CD14-positive monocyte (primary cell): ENCODE measurements at places on chromosomes 3 and 15. TPM values are rescaled to one million over a fixed set of nuclear protein-coding genes. Genes with fewer than 3 reads are reported as not detected.

Gene NANOGP8
- polyA plus RNA-seq: not detected in 2 replicates

Gene GPR15
- not detected for polyA plus RNA-seq

Gene MGA
- 6.9 TPM for polyA plus RNA-seq

DNA sequence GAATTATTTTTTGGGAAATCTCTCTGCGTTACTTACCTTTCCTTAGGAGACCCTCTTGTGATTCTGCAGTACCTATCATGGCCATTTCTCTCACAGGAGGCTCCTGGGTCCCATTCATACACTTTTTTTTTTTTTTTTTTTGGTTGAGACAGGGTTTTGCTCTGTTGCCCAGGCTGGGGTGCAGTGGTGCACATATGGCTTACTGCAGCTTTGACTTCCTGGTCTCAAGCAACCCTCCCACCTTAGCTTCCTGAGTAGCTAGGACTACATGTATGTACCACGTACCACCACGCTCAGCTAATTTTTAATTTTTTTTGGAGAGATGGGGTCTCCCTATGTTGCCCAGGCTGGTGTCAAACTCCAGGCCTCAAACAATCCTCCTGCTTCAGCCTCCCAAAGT lies 36.1 kb downstream of the TRAK1 start:
- no peaks in the 10 kb centered on the region for H3K4me1 ChIP-seq
- H3K4me3 ChIP-seq: no peak overlapping the region
- no peaks in the 10 kb centered on the region for H3K27me3 ChIP-seq

GRCh38 chr3:52218454-52218853 lies 7.0 kb downstream of the TLR9 start:
- H3K27ac ChIP-seq: no peak overlapping the region
- H3K4me3 ChIP-seq: no peak overlapping the region
- H3K4me1 ChIP-seq: peaks cover 27% of the 10 kb centered on the region
- no peak for DNase-seq
- H3K27me3 ChIP-seq: no peaks in the 10 kb centered on the region
- peaks cover 24% of the 10 kb centered on the region for H3K36me3 ChIP-seq

DNA sequence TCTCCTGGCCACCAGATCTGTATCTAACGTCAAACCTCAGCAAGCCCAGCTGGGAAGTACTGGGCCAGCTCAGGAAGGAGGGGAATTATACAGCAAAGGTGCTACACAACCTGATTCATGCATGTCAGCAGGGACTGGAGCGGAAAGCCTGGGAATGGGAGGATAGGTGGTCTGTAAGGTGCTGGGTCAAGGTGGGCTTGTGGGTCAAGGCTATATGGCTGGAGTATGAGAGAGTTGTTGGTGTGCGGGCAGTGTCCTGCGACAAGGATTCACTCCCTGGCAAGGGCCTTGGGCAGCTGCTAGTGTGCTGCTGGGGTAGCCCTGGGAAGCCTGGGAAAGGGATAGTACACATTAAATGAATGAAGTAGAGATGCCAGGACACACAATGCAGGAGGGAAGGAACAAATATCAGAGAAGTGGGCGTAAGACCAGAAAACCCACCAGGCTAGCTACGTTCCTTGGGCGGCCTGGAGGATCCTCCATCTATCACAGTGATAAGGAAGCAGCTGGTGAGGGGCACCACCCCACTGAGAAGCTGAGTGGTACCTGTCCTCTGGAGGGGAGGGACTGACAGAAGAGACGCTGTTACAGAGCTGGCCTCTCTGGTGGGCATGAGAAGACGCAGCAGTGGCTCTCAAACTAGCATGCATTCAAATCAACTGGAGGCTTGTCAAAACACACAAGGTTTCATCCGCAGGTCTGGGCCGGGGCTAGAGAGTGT lies 8.5 kb upstream of the SYNM start:
- H3K4me1 ChIP-seq: peaks cover 3% of the 10 kb centered on the region
- no peak overlapping the region for H3K4me3 ChIP-seq

DNA sequence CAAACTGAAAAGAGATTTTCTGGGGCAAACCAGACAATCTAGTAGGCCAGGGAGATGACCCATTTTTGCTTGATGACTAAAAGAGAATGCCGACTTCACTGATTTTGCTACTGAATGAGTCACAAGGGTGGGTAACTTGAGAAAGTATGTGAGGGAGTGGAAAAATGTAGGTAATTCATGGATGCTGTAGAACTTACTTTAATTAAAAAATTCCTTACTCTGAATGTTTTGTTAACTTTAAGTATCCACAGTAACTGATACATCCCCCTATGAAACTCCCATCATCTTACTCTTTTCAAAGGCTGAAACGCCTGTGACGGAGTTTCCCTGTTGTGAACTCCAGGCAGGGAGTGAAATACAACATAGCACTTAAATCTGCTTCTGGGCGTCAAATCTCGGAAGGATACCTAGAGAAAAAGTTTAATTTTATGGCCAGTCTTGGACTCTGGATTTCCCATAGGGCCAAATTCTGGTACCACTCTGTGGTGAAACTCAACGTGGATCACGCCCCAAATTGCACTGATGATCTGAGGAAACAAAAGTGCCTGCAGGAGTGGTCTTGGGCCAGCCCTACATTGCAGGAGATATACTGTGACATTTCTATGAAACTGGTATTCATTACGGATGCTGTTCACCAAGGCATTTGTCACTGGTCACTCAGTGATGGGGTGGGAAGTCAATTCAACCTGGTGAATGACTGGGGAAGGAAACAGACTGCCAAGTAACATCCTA lies 24.0 kb downstream of the GOLIM4 start:
- no peak overlapping the region for H3K27ac ChIP-seq
- DNase-seq: no peak
- no peak overlapping the region for H3K4me3 ChIP-seq
- no peaks in the 10 kb centered on the region for H3K36me3 ChIP-seq
- no peaks in the 10 kb centered on the region for H3K4me1 ChIP-seq
- no peaks in the 10 kb centered on the region for H3K27me3 ChIP-seq

DNA sequence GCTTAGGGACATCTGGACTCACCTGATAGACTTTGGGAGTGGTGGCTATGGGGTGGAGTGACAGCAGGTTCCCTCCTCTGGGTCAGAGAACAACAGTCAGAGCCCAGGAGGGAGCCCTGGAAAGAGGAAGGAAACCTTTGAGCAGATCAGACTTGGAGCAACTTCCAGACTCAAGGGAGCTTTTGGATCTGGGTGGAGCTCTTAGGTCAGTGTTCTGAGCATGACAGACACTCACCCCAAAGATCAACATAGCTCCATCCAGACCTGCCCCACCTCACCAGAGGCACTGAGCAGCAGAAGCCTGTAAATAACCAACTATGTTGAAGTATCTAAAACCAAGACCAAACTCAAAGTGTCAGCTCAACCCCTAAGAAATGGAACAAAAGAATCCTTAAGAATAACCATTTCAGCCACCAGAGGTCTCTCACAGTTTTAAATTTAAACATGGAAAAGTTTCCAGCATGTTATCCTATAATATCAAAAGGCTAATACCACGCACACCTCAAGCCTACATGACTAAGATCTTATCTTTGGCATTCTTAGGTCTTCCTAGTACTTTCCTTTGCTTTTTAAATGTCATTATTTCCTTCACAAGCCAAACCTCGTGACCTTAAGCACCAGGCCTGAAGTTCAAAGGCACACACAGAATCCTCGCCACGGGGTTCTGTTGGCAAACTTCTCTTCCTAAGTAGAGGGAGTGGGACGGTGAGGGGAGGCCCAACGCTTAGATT lies 56.4 kb downstream of the UMPS start:
- H3K27ac ChIP-seq: no peak overlapping the region
- H3K27me3 ChIP-seq: no peaks in the 10 kb centered on the region
- H3K4me1 ChIP-seq: peaks cover 16% of the 10 kb centered on the region
- no peak overlapping the region for H3K4me3 ChIP-seq
- H3K36me3 ChIP-seq: no peaks in the 10 kb centered on the region

- no peak overlapping the region for H3K4me3 ChIP-seq
Measured at GRCh38 chr3:54345847-54346375, 223.6 kb downstream of the CACNA2D3 start.

- no peaks in the 10 kb centered on the region for H3K27me3 ChIP-seq
- no peak for DNase-seq
- H3K27ac ChIP-seq: no peak overlapping the region
- no peaks in the 10 kb centered on the region for H3K36me3 ChIP-seq
Measured at GRCh38 chr3:127665586-127665985, 7.2 kb upstream of the ABTB1 start.

- H3K4me3 ChIP-seq: no peak overlapping the region
- H3K36me3 ChIP-seq: no peaks in the 10 kb centered on the region
- DNase-seq: no peak
- H3K27me3 ChIP-seq: no peaks in the 10 kb centered on the region
- no peak overlapping the region for H3K27ac ChIP-seq
Measured at GRCh38 chr3:70276901-70277300, 35.5 kb downstream of the MDFIC2 start.
